ENCODE measurements at places on chromosomes 4 and X. TPM values are rescaled to one million over a fixed set of nuclear protein-coding genes. Genes with fewer than 3 reads are reported as not detected.

Gene ZIC3
- not detected for total RNA-seq

Gene GAGE2A
- total RNA-seq = not detected

Gene MAB21L2
- total RNA-seq = 8.4 TPM

Gene CT45A2
- total RNA-seq = not detected

Gene ARHGAP6
- 4.4 TPM for total RNA-seq

Gene C4orf54
- not detected for total RNA-seq

Gene ZNF732
- total RNA-seq = 1.2 TPM

Gene PTTG2
- total RNA-seq = not detected

Gene DMD
- total RNA-seq = 33.3 TPM

Gene ZCCHC12
- total RNA-seq = under 0.01 TPM

Gene GATA1
- total RNA-seq = not detected

Gene C4orf46
- 17.3 TPM for total RNA-seq

Gene ATOH1
- not detected for total RNA-seq

Gene CSAG2
- total RNA-seq = not detected
